ENCODE measurements at places on chromosomes 3 and 15.
A peak's percentile ranks its signal among the peaks of the same experiment; 100 is the strongest.

- H3K4me3 ChIP-seq = no peak overlapping the region
- peaks cover 6% of the 10 kb centered on the region for H3K27me3 ChIP-seq
- no peaks in the 10 kb centered on the region for H3K4me1 ChIP-seq
- no peak for DNase-seq
These were observed 333.9 kb upstream of the ARPP21 start for GRCh38 chr3:35305406-35305805.

GRCh38 chr3:183895296-183895695, 10.6 kb upstream of the PARL start:
- no peak overlapping the region for H3K27ac ChIP-seq
- no peaks in the 10 kb centered on the region for H3K36me3 ChIP-seq
- peaks cover 7% of the 10 kb centered on the region for H3K27me3 ChIP-seq
- H3K4me3 ChIP-seq = no peak overlapping the region
- peaks cover 2% of the 10 kb centered on the region for H3K4me1 ChIP-seq

DNA sequence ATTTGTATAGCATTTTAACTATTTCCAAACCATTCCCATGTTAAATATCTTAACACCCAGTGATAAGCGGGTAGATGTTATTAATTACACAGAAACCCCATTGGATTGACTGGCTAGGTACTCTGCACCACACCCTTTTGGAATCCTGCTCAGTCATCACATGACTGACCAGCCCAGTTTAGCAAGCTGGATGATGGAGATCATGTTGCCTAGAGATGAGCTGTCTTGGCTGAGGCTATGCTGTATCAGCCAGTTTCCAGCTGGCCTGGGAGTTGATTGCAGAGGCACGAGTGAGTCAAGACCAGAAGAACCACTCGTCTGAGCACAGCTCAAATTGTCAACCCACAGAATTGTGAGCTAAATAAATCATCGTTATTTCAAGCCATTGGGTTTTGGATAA, 124.6 kb downstream of the ZNF621 start:
- no peaks in the 10 kb centered on the region for H3K4me1 ChIP-seq
- no peak overlapping the region for H3K27ac ChIP-seq
- no peak overlapping the region for H3K4me3 ChIP-seq
- peaks cover 2% of the 10 kb centered on the region for H3K27me3 ChIP-seq
- no peaks in the 10 kb centered on the region for H3K36me3 ChIP-seq
- no peak for DNase-seq

DNA sequence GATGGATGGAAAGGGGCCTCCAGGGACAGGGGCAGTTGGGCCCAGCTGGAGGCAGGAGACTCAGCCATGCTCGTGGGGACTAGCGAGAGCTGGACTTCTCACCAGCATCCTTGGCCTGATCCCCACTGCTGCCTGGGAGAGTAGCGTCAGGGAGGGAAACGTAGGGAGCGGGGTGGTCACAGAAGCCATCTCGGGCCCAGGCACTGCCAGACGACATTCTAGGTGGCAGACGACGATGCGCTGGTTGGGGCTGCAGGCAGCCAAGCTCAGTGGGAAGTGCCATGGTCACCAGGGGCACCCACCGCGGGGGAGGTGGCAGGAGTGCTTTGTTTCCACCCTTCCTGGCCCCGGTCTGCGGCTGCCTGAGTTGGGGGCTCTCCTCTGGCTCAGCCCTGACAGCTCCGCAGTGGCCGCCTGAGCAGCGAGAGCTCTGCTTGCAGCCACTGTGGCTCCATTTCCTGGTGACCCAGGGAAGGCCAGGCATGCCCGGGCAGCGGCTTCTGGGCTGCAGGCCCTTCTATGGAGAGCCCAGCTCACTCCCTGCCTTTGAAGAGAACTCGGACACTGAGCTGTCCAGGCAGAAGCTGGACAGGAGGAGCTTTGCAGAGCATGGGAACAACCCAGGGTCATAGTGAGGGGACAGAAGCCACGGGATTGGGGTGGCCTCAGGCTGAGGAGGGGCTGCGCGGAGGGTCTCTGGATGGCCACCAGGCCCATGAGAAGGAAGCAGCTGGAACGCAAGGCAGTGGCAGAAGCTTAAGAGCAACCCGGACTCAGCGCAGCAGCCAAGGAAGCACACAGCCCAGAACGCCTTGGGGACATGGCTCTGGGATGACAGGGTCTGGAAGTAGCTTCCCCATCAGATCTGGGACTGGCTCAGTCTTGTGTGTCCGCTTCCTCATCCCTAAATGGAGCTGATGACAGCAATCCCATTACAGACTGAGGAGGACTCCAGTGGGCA, 30.8 kb downstream of the KLHL25 start:
- H3K4me3 ChIP-seq = no peak overlapping the region
- no peaks in the 10 kb centered on the region for H3K27me3 ChIP-seq
- no peaks in the 10 kb centered on the region for H3K36me3 ChIP-seq
- H3K4me1 ChIP-seq = no peaks in the 10 kb centered on the region

DNA sequence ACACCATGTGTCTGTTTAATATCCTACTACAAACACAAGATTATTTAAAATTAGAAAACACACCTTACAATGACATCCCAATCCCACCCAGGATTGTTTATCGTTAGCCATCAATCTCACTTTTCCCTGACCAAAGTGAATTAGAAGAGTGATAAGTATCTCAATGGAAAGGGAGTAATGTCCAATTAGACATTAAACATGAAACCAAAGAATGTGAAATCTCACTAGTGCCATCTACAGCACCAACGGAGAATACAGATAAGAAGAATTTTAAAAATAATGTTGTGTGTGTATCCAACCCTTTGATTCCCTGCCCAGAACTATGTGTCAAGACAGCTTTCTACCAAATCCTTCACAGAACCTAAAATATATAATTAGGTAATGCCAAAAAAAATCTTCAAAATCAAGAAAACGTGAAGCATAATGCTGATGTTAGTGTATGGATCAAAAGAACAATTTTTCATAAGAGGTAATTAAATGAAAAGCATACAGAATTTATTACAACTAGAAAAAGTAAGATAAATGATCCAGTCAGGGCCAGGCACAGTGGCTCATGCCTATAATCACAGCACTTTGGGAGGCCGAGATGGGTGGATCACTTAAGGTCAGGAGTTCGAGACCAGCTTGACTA, 64.2 kb downstream of the SCAPER start:
- no peak overlapping the region for H3K4me3 ChIP-seq
- H3K4me1 ChIP-seq = no peaks in the 10 kb centered on the region
- no peaks in the 10 kb centered on the region for H3K27me3 ChIP-seq
- no peak for DNase-seq
- H3K36me3 ChIP-seq = peaks cover 9% of the 10 kb centered on the region
- H3K27ac ChIP-seq = no peak overlapping the region

DNA sequence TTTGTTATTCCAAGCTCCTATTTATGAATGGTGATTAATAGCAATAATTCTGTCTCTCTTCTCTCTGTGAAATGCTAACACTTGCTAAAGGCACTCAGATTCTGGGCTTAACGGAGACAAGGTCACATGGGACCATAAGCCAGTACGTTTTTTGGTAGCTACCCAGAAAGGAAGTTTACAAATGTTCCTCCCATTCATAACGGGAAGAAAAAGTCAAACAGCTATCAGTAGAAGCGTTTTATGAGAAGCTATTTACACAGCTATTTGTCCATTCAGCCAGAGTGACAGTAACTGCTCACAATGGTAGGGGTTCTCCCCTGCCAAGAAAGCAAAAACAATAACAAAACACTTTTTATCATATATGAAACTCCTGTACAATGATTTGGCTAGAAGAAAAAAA, 51.5 kb downstream of the ZMAT3 start:
- H3K27ac ChIP-seq = no peak overlapping the region
- peaks cover 14% of the 10 kb centered on the region for H3K36me3 ChIP-seq

- H3K27me3 ChIP-seq = no peaks in the 10 kb centered on the region
- no peaks in the 10 kb centered on the region for H3K36me3 ChIP-seq
- H3K4me3 ChIP-seq = no peak overlapping the region
- H3K27ac ChIP-seq = no peak overlapping the region
- no peaks in the 10 kb centered on the region for H3K4me1 ChIP-seq
- DNase-seq = no peak
These were observed 118.4 kb downstream of the CTNNB1 start for GRCh38 chr3:41317718-41318117.

DNA sequence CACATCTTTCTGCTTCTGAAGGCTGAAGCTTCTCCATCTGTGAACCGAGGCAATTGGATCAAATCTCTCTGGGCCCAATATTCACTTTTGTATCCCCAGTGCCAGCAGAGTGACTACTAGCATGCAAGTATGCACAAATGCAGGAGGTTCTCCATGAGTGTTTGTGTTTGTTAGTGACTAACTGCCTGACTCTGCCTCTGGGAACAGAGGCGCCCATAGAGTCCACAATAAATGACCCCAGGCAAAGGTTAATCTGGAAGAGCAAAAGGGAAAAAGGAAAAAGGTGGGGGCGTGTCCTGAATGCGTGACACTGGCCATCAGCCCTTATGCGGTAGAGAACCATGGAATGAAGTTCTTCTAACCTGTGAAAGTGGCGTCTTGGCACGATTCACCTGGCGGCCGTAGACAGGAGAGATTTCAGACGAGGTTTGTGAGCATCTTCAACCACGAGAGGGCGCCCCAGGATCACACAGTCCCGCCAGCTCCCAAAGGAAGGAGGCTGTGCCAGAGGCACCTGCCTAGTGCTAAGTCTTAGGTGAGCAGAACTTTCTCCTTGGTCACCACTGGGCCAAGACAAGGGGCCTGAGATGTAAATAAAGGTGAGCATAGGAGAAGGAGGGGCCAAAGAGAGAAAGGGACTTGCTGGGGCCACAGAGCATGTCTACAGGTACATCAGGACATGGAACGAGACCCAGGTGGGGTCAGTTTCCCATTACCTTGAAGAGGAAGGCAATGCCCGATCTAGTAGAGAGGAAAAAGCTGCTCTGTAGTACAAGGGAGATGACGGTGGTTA, 44.2 kb downstream of the RBPMS2 start:
- H3K4me1 ChIP-seq = peaks cover 1% of the 10 kb centered on the region
- no peaks in the 10 kb centered on the region for H3K36me3 ChIP-seq
- H3K27me3 ChIP-seq = peaks cover 1% of the 10 kb centered on the region
- H3K27ac ChIP-seq = no peak overlapping the region
- peak; percentile 90 for DNase-seq

DNA sequence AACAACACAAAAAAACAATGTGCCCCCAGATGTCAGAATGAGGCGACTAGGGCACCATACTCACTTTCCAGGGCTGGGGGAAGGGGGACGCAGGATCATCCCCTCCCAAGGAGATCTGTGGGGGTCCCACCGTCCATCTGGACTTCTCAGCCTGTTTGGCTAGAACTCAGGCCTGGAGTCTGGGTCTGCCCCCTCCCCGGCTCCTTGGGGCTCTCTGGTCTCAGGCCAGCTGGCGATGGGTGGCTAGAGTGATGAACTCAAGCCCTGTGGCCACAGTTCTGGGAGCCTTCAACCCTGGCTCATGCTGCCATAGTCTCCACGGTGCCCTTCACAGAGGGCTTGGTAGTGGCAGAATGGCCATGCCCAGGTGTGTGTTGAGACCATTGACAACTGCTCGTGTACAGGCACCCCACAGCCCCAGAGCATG, 13.6 kb downstream of the ZBTB47 start:
- H3K27ac ChIP-seq = no peak overlapping the region
- H3K4me1 ChIP-seq = no peaks in the 10 kb centered on the region

DNA sequence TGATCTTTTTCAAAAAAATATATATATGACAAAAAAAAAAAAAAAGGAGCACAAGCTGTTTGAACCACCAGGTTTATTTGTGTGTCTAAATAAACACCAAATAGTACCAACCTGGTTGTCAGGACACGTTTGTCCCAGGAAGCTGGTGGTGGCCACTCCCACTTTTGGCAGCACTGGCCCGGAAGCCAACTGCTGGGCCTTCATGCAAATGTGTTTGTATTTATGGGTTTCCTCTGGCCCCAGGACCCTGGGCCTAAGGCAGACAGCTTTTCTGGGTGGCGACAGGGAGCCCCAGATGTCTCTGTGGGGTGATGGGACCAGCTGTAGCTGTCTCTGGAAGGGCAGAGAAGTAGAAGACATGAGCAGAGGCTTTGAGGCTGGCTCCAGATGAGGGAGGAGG, 31.6 kb downstream of the PRKCD start:
- H3K36me3 ChIP-seq = peaks cover 12% of the 10 kb centered on the region
- peaks cover 20% of the 10 kb centered on the region for H3K4me1 ChIP-seq
- no peak for DNase-seq

DNA sequence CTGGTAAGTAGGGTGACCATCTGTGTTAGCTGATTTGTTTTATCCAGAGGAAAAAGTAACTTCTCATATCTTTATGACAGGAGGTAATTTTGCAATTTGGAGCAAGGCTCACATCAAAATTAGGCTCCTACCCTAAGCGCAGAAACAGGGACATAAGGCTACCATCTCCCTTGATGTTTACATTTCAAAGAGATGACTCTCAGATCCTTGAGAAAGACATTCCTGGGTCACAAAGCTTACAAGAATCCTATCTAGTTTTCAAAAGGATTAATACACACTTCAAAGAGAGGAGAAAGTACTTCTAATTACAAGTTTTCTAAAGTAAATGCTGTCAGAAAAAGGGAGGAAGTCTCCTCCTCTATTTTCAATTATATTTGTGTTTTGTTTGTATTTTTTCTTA, 7.0 kb downstream of the ZPLD1 start:
- H3K4me3 ChIP-seq = no peak overlapping the region
- no peak for DNase-seq
- H3K4me1 ChIP-seq = no peaks in the 10 kb centered on the region

- DNase-seq = peak; percentile 31
- H3K36me3 ChIP-seq = no peaks in the 10 kb centered on the region
- peaks cover 55% of the 10 kb centered on the region for H3K27me3 ChIP-seq
- H3K27ac ChIP-seq = no peak overlapping the region
- peaks cover 16% of the 10 kb centered on the region for H3K4me1 ChIP-seq
These were observed 30.7 kb upstream of the ST3GAL6 start for GRCh38 chr3:98732286-98733052.

DNA sequence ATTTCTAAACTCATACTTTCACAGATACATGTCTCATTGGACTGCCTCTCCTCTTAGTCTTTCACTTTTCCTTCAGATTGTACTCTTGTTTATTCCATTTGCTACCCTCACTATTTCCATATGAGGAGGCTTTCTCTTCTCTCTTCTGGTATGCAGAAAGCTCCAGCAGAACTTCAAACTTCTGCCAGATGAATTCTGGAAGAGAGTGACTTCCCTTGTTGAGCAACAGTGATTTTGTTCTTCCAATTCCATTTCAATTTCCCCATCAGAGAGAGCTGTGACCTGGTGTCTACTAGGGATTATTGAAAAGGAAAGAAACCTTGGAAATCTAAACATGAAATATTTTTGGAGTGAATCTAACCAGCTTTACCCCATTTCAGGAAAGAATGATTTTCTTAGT, 523.2 kb upstream of the ZNF717 start:
- no peaks in the 10 kb centered on the region for H3K36me3 ChIP-seq
- DNase-seq = no peak
- H3K4me1 ChIP-seq = no peaks in the 10 kb centered on the region
- no peak overlapping the region for H3K27ac ChIP-seq

Data from activated CD8-positive, alpha-beta T cell treated with anti-CD3 and anti-CD28 coated beads, Interleukin-2, amount 10 ng/mL, durations not matched to agents 7 days and 5 days (primary cell).